ENCODE measurements at places on chromosomes 6 and 20.

GRCh38 chr20:24739746-24740145 is 209.3 kb upstream of the CST7 start:
- no peak for DNase-seq

DNA sequence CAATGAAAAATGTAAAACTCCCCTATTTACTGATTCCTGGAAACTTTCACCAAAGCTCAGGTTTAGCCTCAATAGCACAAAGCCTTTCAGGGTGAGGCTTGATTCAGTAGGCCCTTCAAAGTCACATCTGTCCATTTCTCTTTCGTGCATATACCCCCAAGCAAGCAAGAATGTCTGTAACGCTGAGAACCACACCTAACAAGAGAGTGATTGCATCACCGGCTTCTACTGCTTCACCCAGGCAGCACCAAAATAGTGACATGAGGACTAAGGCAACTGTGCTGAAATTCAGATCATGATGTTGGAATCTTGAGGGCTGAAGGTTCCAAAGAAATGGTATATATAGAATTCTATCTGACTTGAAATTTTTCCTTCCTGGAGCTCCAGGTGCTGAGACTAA is 26.1 kb downstream of the CGA start:
- no peak for DNase-seq

DNA sequence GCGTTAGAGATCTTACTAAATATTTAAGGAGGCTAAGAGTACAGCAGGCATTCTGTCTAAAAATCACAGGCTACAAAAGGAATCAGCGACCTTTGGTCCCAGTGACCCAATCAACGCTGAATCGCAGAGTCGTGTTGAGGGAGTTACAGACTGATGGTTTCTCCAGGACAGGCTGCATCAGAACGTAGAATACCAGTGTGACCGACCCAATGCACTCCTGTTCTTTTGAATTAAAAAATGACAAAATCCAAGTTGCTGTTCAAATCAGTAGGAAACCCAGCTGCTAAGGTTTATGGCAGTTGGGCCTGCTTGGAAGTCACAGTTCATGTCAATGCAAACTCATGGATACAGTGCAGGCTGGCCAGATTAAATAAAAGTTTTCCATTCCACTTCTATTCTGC is 155.8 kb upstream of the AFDN start:
- no peak for DNase-seq

DNA sequence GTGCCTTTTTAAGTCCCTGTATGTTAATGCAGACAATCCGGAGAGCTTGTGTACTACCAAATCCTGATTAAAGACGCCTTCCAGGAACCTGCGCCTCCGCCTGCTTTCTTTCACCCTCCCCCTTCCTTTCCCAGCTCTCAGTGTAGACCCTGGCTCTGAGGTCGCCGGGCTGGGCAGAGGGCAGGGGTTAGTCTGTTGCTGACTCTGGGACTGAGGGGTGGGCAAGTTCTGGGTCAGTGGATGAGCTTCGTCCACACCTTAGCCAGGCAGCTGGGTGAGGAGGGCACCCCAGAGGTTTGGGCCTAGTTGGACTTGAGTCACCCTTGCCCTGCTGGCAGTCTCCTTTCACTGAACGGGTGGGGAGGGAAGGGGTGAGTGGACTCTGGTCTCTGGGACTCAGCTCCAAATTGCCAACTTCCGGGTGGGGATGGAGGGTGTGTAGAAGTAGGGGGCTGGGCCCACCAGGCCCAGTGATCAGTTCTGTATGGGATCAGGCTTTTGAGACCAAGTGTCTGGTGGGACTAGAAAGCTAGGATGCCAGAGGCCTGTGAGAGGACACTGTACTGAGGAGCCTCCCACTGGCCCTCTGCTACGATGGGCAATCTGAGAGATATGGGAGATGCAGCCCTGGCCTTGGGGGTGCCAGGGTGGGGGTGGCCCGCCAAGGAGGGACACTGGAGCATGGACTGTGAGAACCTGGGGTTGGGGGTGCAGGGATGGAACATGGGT is 21.3 kb upstream of the SLC22A7 start:
- no peak for DNase-seq

GRCh38 chr6:15882345-15882744 is 219.5 kb upstream of the DTNBP1 start:
- no peak for DNase-seq

DNA sequence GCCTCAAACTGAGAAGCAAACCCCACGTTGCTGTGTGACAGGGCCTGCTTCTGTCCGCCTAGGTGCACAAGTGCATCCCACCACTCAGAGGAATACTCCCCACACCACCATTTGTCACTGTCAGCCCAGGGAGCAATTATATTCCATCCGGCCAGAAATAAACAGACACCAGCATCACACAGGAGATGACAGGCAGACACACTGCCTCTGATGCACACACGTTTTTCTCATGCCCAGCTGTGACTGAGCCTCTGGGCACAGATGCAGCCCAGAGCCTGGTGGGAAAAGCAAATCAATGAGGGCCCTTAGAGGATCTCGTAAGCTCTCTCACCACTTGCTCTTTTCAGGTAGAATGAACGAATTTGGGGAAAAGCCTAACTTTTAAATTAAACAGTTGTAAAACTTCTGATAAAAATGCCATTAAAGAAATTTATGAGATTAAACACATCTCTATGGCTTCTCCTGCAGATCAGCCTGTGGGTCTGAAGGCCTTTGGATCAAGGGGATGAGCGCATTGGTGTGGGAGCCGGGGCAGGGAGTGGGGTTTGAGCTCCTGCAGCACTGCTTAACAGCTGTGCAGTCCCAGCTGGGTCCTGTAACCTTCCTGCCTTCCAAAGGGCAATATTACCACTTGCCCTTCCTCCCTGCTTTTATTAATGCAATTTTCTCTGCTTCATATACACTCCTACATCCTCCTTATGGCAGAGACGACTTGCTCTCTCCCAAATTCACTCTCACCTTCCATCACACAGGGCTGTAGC is 624.3 kb downstream of the PTPRT start:
- DNase-seq = no peak

DNA sequence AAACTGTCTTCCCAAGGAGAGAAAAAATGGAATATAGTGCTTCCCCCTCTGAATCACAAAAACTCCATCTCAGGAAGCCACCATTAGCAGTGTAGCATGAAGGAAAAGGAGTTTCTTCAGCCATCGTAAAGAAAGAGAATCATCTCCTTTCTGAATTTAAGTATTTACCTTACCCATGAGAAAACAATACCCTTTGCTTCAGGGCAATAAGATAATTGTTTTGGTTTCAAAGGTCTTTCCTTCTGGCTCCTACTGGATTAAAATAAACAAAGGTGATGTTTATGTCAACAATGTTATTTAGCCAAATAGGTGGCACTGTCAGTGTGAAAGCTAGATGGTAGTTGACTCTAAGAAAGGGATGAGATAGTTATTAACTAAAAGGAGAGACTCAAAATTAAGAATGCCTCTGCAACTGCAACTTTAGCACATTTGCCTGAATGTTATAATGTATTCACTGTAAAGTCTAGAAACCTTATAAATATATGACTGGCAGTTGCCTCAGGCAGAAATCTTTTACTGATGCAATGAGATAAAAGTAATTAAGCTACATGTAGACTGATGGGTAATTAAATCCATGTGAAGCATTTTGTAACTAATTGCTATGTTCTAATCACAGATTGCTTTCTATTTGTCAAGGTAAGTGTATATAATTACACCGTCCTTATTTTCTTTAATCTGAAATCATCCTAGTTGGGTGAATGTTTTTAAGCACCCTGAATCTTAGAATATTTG is 399.0 kb downstream of the CDKAL1 start:
- no peak for DNase-seq

- DNase-seq = no peak
Observed at GRCh38 chr6:161268531-161269210, 5.2 kb downstream of the AGPAT4 start.

GRCh38 chr6:36243562-36244212 is 26.2 kb upstream of the PNPLA1 start:
- DNase-seq = no peak

DNA sequence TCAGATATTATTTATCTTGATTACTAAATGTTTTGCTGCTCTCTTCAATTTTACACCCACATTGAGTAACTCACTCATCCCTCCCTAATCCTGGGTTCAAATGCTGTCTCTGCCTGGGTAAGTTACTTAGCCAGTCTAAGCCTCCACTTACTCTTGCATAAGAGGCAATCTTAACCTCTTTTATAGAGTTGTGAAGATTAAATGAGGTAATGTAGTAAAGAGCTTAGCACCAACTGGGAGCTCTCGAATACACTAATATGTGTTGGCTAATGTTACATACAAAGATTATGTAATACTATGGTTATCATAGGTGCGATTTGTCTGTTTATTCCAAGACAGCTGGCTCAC is 134.4 kb upstream of the STMND1 start:
- DNase-seq = no peak

GRCh38 chr6:100100776-100101175 is 106.8 kb upstream of the MCHR2 start:
- DNase-seq = no peak

- DNase-seq = no peak
Observed at GRCh38 chr6:48817333-48818051, 645.6 kb downstream of the MMUT start.

DNA sequence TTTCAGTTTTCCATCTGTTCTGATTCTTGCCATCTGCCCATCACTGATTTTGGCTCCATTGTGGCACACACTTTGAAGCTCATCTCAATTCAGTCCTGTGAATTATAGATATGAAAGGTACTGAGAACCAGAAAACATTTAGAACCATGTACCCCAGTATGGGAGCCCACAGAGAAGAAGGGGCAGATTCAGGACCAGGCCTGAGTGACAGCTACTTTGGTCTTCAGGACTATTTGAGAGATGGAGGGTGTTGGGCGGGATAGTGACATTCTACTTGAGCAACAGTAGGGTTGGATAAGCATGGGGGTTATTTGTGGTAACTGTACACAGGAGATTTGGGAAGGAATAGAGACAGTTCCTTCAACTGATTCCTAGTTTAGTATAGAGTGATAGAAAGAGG is 259.2 kb upstream of the MANEA start:
- no peak for DNase-seq
